ENCODE measurements at places on chromosomes 6 and 20.

- DNase-seq = no peak
These were observed 83.9 kb downstream of the CDC5L start for GRCh38 chr6:44471271-44471981.

GRCh38 chr6:71203206-71203605, 85.4 kb upstream of the OGFRL1 start:
- no peak for DNase-seq

- DNase-seq = no peak
These were observed 70.2 kb upstream of the KIF25 start for GRCh38 chr6:167927246-167927645.

DNA sequence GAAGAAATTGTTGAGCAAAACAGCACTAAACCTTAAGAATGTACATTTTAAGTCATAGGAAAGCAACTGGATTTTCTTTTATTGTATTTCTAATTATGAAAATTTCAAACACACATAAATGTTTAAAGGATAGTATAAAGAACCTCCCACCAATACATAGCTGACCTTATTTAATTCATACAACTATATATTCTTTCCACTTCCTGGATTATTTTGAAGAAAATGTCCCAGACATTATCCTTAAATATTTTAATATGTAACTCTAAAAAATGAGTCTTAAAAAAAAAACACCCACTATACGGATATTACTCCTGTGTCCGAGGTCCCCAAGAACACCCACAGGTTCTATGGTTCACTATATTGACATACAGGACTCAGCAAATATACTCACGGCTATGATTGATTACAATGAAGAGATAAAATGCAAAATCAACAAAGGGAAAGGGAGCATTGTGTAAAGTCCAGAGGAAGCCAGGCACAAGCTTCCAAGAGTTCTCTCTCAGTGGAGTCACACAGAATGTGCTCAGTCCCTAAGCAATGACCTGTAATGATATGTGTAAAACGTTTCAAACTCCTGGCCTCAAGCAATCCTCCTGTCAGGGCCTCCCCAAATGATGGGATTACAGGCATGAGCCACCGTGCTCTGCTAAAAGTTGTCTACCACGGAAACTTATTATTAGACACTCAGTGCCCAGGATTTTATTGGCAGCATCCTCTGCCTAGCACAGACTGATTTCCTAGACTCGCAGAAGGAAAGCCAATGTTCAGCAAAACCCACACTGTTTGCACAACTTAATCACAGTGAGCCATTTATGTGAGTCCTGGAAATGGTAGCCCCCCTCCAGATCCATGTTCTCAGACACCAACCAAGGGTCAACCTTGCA, 23.2 kb downstream of the GLYATL3 start:
- no peak for DNase-seq

- no peak for DNase-seq
These were observed 20.7 kb downstream of the PBOV1 start for GRCh38 chr6:138197570-138197969.

- DNase-seq = no peak
These were observed 70.4 kb downstream of the PFDN4 start for GRCh38 chr20:54278262-54278661.

DNA sequence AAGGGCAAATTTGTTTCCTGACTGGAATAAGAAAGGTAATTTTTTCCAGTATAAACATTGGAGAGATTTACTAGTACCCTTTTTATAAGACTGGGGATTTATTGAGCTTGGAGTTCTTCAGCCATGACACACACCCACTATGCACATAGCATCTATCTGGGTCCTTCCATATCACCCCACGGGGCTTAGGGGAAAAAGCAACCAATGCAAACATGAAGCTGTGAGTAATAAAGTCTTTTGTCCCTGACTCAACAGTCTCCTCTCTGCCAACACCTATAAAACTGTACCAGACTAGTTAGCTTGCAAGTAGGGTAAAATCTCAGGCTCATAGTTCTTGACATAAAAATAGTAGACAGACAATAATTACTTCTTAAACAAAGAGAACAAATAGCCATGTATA, 23.4 kb downstream of the COL21A1 start:
- DNase-seq = no peak

DNA sequence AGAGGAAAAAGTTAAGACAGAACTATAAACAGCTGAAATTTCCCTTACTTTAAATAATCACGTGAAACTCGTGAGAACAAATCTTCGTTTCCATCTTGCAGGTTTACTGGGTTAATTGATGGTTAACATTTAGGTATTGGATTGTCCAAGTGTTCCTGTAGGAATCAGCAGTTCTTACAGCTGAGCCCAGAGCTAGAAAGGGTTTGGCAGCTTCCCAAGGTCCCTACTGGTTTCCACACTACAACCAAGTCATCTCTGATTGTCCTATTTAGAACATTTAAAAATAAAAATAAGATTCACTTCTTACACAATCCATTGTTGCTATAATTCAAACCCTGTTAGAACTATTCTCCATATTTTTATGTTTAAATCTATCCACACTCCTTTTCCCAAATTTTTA, 15.8 kb downstream of the MPC1 start:
- DNase-seq = no peak

- no peak for DNase-seq
These were observed 56.3 kb downstream of the HLA-DPB1 start for GRCh38 chr6:33132081-33132524.

GRCh38 chr6:166424431-166424830, 41.7 kb upstream of the MPC1 start:
- no peak for DNase-seq

- DNase-seq = no peak
These were observed 44.6 kb downstream of the SLC24A3 start for GRCh38 chr20:19256906-19257595.

- peak; percentile 22 for DNase-seq
These were observed 280.5 kb downstream of the SYNE1 start for GRCh38 chr6:152356662-152357061.

DNA sequence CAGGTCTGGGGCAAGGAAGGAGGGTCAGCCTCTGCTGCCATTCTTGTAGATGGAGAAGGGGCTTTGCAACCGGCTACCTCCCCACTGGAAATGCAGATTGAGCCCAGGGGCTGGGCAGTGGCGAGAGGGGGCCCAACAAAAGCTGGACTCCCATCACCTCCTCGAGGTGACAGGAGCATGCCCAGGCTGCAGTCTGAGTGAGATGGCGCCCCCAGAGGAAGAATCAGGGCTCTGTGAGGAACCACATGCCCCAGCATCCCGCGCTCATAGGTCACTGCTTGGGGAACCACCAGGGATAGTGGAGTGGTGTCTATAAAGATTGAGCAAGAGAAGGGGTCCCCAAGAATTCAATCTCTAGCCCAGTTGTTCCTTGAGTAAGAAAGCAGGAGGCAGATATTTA, 31.6 kb upstream of the NEDD9 start:
- DNase-seq = no peak

DNA sequence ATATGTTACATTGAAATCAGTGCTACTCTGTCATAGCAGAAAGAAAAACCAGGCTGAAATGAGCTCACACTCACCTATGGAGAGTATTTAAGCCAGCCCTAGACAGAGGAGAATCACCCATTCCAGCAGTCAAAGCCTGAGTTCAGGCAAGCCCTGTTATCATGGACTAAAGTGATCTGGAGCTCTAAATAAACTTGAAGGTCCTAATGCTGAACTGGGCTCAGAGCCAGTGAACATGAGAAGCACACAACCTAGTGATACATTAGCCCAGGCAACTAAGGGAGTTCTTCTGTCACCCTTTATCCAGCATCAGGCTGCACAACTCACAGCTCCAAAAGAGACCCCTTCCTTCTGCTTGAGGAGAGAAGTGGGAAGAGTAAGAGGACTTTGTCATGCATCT, 425.0 kb downstream of the COL12A1 start:
- no peak for DNase-seq

DNA sequence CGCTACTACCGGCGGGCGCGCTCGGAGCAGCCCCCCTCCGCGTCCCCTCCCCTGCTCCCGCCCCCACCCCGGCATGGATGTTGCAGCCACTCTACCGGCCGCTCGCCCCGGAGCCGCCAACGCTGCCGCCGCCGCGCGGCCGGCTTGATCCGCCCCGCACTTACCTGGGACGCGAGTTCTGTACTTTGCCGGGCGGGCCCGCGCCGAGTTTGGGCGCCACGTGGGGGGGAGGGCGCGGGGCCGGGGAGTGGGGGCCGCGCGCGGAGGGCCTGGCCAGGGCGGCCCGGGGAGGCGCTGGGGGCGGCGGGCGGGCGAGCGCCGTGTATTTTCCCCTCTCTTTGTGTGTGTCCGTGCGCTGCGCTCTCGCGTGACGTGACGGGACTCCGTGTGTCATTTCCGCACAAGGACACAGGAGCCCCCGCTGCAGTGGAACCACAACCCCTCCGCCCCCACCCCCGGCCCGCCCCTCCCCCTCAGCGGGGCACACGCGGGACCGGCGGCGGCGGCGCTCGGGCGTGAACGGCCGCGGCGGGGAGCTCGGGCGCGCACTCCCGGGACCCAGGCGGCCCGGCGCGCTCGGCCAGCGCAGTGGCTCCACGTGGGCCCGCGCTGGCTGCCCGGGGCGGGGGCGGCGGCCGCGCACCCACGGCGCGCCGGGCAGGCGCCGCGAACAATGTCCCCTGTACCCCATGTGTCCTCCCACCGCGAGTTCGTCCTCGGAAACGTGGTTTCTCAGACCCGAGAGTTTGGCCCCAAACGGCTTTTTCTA, at the start of gene BEND3:
Gene BEND3, minus strand, starts transcription at position 590 of the 769 bp plus-strand sequence. CDS start 16,230 bp downstream, outside the sequence.
- no peak for DNase-seq

DNA sequence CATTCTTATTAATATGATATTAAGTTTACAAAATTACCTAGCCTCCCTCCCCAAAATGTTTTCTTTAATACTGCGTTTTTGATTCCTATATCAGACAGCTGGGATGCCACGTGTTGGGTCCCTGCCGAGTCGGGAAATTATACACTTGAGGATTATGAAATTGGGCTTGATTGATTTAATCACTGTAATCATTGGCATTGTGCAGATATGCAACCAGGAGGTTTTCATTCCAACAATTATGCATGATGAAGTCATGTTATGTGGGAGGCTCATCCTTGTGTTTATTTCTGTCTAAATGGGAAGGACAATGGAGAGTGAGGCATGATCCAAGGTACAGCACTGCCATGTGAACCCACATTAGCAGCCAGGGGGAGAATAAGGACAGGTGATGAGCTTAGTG, 30.6 kb upstream of the RIPOR2 start:
- DNase-seq = no peak

DNA sequence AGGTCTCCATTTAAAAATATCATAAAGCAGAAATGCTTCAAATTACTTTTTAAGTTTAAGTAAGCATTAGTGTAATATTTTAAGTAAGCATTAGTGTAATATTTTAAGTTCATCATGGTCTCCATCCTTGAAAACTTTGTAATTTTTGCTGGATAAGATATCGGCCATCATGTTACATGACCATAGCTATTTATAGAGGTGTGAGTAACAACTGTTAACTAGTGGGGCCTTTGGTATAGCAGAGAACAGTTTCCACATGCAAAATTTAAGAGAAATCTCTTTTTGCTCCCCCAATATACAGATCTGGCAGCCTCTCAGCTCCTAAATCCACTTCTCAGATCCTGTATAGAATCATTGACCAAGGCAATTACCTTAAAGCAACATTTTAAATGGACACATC, 468 bp downstream of the TRDN start:
- no peak for DNase-seq

DNA sequence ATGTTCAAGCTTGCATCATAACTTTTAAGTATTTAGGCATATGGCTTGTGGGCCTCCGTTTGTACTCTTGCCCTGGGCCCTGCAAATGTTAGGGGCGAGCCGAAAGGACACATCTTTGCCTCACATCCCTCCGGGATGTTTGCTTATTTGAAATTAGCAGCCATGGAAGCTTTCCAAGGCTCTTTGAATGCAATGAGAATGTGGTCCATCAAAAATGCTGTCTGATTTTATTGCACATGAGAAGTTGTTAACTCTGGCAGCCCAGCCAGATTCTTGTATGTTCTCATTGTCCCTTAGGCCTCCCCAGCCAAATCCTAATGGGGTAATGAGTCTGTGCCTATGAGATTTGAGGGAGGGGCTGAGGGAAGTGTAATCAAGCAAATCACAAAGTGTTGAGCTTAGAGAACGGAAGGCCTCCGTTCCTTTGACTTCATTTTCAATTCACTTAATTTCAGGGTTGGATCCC, 261.2 kb upstream of the MARCKS start:
- DNase-seq = no peak

- no peak for DNase-seq
These were observed 69.3 kb upstream of the SRSF6 start for GRCh38 chr20:43388268-43389002.

DNA sequence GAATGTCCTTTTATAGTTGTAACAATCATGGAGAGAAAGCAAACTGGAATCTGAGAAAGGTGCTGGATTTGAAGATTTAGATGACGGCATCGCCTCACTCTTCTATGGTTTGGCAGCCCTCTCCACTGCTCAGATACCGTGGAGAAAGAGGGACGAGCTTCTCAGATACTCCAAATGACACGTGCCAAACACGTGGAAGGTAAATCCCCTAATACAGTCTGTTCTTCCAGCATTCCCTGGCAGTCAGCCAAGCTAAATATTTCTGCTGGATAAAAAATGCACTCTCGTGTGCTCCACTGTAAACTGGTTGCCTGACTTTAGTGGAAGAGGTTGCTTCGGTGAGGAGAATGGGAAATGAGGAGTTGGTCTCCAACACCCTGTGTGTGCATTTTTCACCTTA, 16.7 kb upstream of the PRDM1 start:
- DNase-seq = no peak

DNA sequence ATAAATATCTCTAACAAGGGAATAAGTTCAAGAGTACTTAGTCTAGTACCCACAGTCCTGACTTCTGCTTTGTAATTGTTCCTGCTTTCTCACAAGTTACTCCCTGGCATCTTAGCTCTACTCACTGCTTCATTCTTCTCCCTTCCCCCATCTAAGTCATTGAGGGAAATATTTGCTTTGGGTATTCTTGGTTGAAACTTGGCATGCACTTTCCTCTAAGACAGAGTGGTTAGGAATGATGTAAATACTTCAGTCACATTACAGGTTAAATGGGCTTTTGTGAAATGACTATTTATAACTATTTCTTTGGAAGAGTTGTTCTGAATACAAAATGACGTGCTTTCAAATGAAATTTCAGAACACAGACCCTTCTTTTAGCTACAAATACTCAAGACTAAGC, 67.7 kb upstream of the PLEKHG1 start:
- peak; percentile 42 for DNase-seq

GRCh38 chr20:62136283-62137091, 6.7 kb downstream of the PSMA7 start:
- DNase-seq = peak; percentile 63

GRCh38 chr6:30035784-30036183, 25.3 kb upstream of the POLR1H start:
- DNase-seq = no peak

GRCh38 chr20:31758521-31758920, 19.4 kb downstream of the TPX2 start:
- no peak for DNase-seq

GRCh38 chr6:148925701-148926100, 178.9 kb downstream of the UST start:
- no peak for DNase-seq

- DNase-seq = peak; percentile 21
These were observed 436.7 kb downstream of the RNF144B start for GRCh38 chr6:18823782-18824386.

DNA sequence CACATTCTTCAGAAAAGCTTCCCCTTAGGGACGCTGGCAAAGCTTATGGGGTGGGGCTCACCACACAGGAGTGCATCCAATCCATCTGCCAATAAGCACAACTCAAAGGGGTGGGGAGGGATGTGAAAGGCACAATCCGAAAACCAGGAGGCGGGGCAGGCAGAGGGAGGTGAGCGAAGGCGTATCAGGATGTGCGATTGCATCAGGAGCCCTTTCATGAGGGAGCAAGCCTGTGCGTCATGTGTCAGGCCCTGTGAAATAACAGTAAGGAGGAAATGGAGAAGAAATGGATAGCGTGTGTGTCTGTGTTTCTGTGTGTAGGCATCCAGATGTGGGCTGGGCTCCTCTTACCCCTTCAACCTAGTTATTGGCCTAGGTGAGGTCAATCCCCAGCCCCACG, 382.4 kb upstream of the CDH4 start:
- DNase-seq = no peak
